ENCODE measurements at places on chromosomes 11 and 22.
A peak's percentile ranks its signal among the peaks of the same experiment; 100 is the strongest.

DNA sequence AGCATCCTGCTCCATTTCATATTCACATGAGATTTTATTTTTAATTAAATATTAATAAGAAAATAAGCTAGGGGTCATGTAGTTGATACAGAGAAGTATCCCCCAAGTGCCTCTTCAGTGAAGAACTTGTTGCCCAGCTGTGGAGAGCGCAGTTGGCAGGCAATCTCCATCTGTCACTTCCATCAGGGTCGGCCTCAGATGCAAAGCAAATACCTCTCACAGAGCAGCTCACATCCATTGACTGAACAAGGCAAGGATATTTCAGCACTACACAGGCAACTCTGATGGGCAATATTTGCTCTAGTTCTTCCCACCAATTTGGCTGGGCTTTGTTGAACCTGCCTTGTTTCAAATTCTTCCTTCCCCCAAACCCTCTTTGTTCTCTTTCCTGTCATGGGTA lies 129.4 kb downstream of the NOX4 start:
- no peak for DNase-seq

GRCh38 chr11:95702526-95702925 lies 87.1 kb downstream of the FAM76B start:
- no peak for DNase-seq

- peak; percentile 32 for DNase-seq
Measured at GRCh38 chr11:117597071-117597470, 199.9 kb downstream of the DSCAML1 start.

DNA sequence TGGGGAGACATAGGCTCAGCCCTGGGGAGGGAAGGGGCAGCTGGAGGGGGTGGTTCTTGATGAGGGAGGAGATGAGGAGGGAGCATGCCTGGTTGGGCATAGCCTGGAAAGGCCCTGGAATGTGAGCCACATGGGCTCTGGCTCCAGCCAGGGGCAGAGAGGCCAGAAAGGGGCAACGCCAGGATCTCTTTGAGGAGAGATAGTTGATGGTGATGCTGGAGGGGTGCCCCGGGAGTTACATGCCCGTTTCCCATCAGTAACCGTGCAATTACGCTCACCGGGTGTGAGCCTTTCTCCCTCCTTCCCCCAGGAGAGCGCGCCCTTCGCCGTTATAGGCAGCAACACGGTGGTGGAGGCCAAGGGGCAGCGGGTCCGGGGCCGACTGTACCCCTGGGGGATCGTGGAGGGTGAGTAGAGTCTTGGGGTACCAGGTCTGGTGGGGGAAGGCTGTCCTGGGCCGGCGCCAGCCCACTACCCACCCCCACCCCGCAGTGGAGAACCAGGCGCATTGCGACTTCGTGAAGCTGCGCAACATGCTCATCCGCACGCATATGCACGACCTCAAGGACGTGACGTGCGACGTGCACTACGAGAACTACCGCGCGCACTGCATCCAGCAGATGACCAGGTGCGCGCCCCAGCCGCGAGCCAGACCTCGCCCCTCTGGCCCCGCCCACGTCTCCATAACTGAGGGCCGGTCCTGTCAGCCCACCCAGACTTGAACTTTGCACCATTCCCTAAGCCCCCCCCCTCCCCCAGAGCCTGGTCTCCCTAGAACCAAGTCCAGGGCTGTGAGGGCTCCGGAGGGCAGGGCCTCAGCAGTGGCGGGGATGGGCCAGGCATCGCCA lies 1.8 kb upstream of the GP1BB start:
- no peak for DNase-seq

DNA sequence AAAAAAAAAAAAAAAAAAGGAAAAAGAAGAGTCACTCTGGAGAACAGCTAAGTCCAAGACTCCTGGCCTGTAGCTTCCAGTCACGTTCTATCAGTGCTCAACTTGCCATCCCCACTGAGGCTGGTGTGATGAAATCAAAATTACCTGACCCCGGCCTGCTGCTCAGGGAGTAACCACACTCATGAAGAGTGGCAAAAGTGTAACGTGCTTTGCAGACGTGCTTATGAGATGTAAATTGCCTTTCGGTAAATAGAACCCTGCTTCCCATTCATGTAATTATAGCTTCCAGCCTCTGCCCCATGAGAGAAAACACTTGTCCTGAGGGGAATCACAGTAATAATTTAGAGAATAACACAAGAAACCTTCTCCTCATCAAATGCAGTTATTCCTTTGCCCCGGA lies 28.2 kb upstream of the CHKA start:
- DNase-seq, result no peak

- peak; percentile 47 for DNase-seq
Measured at GRCh38 chr11:68798221-68798813, 43.4 kb downstream of the CPT1A start.

All from activated T-cell treated with anti-CD3 and anti-CD28 coated beads, Interleukin-2, amount 50 U/mL, for 1 hour (primary cell).